ENCODE measurements at places on chromosomes 3 and 15.
A peak's percentile ranks its signal among the peaks of the same experiment; 100 is the strongest.

DNA sequence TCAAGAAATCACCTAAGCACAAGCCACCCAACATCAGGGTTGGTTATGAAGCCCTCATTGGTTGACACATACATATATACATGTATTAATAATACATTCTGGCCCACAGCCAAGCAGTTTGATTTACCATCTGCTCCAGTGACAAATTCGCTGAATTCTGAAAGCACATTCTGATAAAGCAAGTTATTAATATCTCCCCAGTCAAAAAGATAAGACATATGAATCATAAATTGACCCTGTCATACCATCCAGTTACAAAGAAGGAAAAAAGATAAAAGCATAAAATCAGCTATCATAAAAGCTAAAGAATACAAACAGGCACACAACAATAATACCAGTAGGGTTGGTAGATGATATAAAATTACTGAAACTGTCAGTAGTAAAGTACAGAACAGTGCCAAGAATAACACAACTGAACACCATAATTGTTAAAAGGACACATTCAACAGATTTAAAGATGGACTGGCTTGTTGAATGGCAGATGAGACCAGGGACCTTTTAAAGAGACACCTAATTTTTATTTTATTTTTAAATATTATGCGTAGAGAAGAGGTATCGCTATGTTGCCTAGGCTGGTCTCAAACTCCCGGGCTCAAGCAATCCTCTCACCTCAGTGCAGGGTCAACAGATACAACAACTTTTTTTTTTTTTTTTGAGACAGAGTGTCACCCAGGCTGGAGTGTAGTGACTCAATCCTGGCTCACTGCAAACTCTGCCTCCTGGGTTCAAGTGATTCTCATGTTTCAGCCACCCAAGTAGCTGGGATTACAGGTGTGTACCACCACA, 7.7 kb downstream of the SNX4 start:
- no peaks in the 10 kb centered on the region for H3K27me3 ChIP-seq
- no peak overlapping the region for H3K4me3 ChIP-seq
- peaks cover 23% of the 10 kb centered on the region for H3K4me1 ChIP-seq
- peak overlapping the region; percentile 3 for H3K27ac ChIP-seq
- H3K36me3 ChIP-seq = peaks cover 65% of the 10 kb centered on the region

- H3K27ac ChIP-seq = no peak overlapping the region
- H3K36me3 ChIP-seq = no peaks in the 10 kb centered on the region
- H3K4me3 ChIP-seq = no peak overlapping the region
- H3K27me3 ChIP-seq = no peaks in the 10 kb centered on the region
- DNase-seq = no peak
Observed at GRCh38 chr3:109900783-109901182, 563.4 kb upstream of the DPPA4 start.

GRCh38 chr3:8635631-8636030, 9.0 kb downstream of the SSUH2 start:
- H3K4me3 ChIP-seq = no peak overlapping the region
- no peak for DNase-seq
- H3K27ac ChIP-seq = no peak overlapping the region
- H3K27me3 ChIP-seq = peaks cover 25% of the 10 kb centered on the region

DNA sequence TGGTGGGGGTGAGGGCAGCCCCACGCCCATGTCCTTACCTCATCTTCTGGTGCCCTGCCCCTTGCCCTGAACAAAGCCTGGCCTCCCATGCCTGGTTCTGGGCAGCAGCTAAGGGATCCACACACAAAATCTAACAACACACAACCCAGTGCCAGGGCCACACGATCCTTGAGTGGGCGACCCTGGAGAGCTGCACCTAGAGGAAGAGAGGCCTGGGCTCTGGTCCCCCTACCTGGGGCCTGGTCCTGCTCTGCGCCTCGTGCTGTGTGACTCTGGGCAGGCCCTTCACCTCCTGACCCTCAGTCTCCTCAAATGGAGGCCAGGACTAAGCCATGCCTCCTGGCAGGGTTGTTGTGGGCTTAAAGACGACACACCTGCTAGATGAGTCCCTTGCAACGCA, 20.0 kb upstream of the C3orf22 start:
- no peaks in the 10 kb centered on the region for H3K36me3 ChIP-seq
- DNase-seq = no peak
- no peaks in the 10 kb centered on the region for H3K4me1 ChIP-seq
- no peak overlapping the region for H3K27ac ChIP-seq
- H3K27me3 ChIP-seq = peaks cover 18% of the 10 kb centered on the region

DNA sequence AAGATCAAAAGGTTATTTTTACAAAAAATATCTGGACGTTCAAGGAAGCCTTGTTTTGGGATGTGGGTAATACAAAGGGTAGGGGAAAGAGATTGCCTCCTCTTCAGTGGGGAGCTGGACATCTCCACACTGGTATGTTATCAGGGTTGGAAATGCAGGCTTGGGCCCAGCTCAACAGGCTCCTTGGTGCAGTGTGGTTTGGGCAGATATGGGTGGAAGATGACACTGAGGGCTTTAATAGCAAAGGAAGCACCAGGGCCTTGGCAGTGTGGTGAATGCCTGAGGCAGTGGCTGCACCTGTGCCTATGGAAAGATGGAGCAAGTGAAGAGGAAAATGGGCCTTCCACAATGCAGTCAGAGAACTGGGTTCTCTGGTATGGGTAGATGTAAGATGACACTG, 11.2 kb upstream of the MED12L start:
- DNase-seq = no peak
- no peaks in the 10 kb centered on the region for H3K4me1 ChIP-seq
- H3K4me3 ChIP-seq = no peak overlapping the region
- H3K36me3 ChIP-seq = no peaks in the 10 kb centered on the region
- H3K27ac ChIP-seq = no peak overlapping the region

- DNase-seq = no peak
- no peak overlapping the region for H3K27ac ChIP-seq
- H3K27me3 ChIP-seq = no peaks in the 10 kb centered on the region
- H3K4me3 ChIP-seq = no peak overlapping the region
- peaks cover 9% of the 10 kb centered on the region for H3K4me1 ChIP-seq
- H3K36me3 ChIP-seq = peaks cover 57% of the 10 kb centered on the region
Observed at GRCh38 chr3:171129827-171130226, 103.3 kb upstream of the SLC2A2 start.

DNA sequence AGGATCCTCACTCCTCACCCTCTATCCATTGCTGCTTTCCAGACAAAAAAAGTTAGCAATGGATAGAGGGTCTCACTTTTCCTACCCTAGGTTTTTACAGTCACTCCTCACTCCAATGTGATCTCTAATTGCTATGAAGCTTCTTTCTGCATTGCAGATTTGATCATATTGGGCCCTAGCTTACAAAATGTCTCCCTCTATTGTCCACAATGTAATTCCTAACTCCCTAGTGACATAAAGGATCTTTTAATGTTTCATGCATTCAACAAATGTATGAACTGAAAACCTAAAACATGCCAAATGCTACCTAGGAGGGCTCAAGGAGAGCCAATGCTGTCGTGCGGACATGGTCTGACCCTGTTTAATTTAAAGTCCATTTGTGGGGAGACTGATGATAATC, 234.8 kb downstream of the CADM2 start:
- H3K4me1 ChIP-seq = no peaks in the 10 kb centered on the region
- H3K27me3 ChIP-seq = no peaks in the 10 kb centered on the region
- no peak overlapping the region for H3K4me3 ChIP-seq

DNA sequence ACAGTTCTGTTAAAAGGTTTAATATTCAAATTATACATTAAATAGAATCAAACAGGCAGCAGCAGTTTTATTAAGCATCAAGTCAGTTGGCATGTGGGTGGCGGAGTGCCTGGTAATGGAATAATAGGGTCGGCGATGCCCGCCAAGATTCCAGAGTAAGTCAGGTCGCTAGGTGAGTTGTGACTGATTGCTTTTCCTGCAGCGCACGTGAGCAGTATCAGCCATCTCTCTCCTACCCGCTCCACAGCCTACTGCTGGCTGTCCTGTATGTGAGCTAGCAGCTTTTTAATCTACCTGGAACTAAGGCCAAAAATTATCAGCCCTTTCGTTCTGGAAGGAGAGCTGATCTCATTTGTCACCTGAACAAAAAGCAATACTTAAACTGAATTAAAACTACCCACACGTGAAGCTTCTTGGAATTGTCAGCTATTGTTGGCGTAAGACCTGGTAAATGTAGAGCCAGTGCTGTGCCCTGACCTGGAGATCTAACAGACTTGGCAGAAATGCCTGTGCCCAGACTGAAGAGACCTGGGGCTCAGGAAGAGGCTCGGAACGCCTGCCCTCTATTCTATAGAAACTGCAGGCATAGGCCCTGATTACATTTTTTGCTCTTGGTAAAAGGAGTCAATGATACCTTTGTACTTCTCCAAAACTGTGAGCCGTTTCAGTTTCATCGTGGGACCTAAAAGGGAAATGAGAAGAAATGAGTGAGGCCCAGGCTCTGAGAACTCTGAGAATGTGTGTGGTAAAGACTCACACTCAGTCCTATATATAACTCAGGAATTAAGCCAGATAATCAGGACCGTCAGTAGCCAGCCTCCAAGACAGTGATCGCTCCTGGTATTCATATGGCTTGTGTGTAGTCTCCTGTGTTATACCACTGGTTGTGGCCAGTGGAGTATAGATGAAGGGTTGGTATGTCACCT, 21.9 kb downstream of the IDH3A start:
- no peak for DNase-seq
- peaks cover 58% of the 10 kb centered on the region for H3K4me1 ChIP-seq
- no peaks in the 10 kb centered on the region for H3K27me3 ChIP-seq
- no peak overlapping the region for H3K4me3 ChIP-seq
- H3K27ac ChIP-seq = peak overlapping the region; percentile 32
- peaks cover 66% of the 10 kb centered on the region for H3K36me3 ChIP-seq

GRCh38 chr3:140388202-140388922, 289.5 kb upstream of the TRIM42 start:
- no peaks in the 10 kb centered on the region for H3K27me3 ChIP-seq
- H3K4me3 ChIP-seq = no peak overlapping the region
- DNase-seq = no peak
- H3K36me3 ChIP-seq = no peaks in the 10 kb centered on the region
- no peaks in the 10 kb centered on the region for H3K4me1 ChIP-seq

- H3K27me3 ChIP-seq = peaks cover 21% of the 10 kb centered on the region
- peaks cover 8% of the 10 kb centered on the region for H3K36me3 ChIP-seq
- no peaks in the 10 kb centered on the region for H3K4me1 ChIP-seq
- H3K27ac ChIP-seq = no peak overlapping the region
- no peak overlapping the region for H3K4me3 ChIP-seq
Observed at GRCh38 chr3:196012941-196013476, 68.9 kb downstream of the TFRC start.

GRCh38 chr15:33296856-33297255, 13.9 kb upstream of the RYR3 start:
- peaks cover 2% of the 10 kb centered on the region for H3K27me3 ChIP-seq
- no peaks in the 10 kb centered on the region for H3K36me3 ChIP-seq
- no peak overlapping the region for H3K4me3 ChIP-seq
- DNase-seq = no peak
- no peaks in the 10 kb centered on the region for H3K4me1 ChIP-seq

Measured in activated CD4-positive, alpha-beta memory T cell treated with anti-CD3 and anti-CD28 coated beads, Interleukin-2, amount 10 ng/mL, durations not matched to agents 7 days and 5 days (primary cell).